Activated naive CD8-positive, alpha-beta T cell treated with anti-CD3 and anti-CD28 coated beads, Interleukin-2, amount 10 ng/mL, durations not matched to agents 7 days and 5 days (primary cell): ENCODE measurements at places on chromosomes 3 and 15.

DNA sequence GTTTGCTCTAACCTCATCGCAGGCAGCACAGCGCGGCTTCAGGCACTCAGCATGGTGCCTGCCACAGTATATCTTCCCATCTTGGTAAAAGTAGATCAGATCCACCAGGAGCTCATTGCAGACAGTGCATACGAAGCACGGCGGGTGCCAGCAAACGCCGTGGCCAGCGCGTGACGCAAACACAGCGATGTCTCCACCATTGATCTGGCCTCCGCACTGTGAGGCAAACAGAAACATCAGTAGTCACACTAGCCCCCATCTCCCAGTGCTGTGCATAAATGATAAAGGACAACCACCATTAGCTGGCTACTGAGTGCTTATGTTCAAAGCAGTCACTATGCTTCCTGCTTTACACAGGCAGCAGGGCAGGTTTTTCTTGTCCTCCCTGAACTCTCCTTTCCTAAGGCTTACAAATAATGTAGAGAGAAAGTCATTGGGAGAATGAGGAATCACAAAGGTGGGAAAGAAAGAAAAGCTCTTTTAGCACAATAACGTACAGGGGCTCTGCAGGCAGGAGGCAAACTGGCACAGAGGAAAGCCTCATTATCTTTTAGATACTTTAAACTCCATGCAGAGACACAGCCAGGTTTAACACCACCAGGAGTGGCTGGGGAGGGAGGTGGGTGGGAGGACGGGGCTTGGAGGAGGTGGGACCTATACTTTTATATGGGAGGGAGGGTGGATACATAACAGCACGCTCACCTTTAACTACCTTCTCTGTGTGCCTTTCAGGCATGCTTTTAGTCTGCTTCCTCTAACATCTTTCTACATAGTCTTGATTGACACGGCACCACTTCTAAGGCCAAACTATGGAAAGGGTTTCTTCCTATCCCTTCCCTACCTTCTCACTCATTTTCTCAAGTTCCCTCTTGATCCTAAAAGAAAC, 67.9 kb downstream of the PRICKLE2 start:
- DNase-seq, result no peak
- H3K27me3 ChIP-seq, result peaks cover 5% of the 10 kb centered on the region
- H3K27ac ChIP-seq, result no peak overlapping the region

GRCh38 chr15:65569728-65570127, 39.5 kb downstream of the HACD3 start:
- H3K27me3 ChIP-seq, result no peaks in the 10 kb centered on the region
- H3K4me1 ChIP-seq, result no peaks in the 10 kb centered on the region
- peaks cover 20% of the 10 kb centered on the region for H3K36me3 ChIP-seq
- no peak for DNase-seq

- H3K36me3 ChIP-seq, result peaks cover 2% of the 10 kb centered on the region
- H3K4me3 ChIP-seq, result no peak overlapping the region
- H3K27ac ChIP-seq, result no peak overlapping the region
Observed at GRCh38 chr15:81074773-81075172, 59.3 kb upstream of the CFAP161 start.

DNA sequence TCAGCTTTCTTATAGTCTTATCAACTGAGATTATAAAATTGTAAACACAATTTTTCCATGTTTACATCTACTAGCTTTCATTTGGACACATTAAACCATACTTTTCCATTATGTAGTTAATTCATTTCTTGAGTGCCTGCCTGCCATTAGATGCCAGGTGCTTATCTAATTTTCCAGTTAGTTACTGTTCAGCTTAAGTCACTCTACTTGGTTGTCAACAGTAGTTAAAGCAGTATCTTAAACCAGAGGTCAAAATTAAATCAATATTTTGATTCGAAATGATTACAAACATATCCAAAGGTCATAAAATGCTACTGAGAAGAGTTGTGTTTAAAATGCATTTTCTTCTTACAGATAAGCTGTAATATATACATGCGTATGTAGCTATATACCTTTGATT, 56.2 kb upstream of the UBP1 start:
- no peak overlapping the region for H3K27ac ChIP-seq
- H3K4me1 ChIP-seq, result no peaks in the 10 kb centered on the region
- no peaks in the 10 kb centered on the region for H3K27me3 ChIP-seq
- no peak for DNase-seq

DNA sequence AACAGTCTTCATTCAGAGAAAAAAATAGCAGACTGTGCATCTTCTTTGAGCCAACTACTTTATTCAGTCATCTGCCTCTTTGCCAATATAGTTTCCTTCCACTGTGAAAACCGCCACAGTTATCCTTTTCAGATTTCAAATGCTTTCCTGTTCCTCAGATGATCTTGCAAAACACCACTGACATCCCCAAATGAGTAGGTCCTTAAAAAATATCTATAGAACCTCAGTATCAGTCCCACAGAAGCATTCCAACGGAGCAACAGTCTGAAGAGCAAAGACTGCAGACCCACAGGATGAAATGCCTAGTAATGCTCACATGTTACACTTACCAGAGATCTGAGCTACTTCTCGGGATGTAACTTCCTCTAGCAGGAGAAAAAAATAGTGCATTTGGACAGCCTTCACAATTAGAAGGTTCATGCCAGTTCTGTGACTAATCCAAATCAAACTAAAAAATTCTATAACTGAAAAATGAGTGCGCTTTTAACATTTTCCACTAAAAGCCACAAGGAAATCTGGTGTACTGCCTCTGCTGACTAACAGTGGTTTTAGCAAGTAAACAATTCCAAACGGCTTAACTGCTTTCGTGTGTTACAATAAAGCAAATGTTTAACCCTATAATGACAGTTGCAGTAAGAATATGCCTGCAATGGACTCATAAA, at the start of gene ANKRD28:
Gene ANKRD28 (minus strand): TSS at position 338 of the 662 bp plus-strand sequence. CDS start 1,458 bp downstream, outside the sequence.
- no peak for DNase-seq
- peaks cover 65% of the 10 kb centered on the region for H3K4me1 ChIP-seq
- H3K27ac ChIP-seq, result peak within 1 kb of the TSS; percentile 80
- H3K4me3 ChIP-seq, result peak within 1 kb of the TSS; percentile 72

DNA sequence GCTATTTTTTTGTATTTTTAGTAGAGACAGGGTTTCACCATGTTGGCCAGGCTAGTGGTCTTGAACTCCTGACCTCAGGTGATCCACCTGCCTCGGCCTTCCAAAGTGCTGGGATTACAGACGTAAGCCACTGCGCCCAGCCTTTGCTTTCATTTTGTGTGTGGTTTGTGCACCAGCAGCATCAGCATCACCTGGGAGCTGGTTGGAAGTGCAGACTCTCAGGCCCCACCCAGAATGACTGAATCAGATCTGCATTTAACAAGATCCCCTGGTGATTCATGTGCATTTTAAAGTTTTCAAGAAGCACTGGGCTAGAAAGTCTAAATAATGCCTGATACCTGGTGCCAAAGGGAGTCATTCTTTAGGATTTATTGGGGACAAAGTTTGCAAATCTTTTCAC, 73.4 kb upstream of the BNIP2 start:
- H3K27me3 ChIP-seq, result no peaks in the 10 kb centered on the region
- DNase-seq, result no peak
- peaks cover 2% of the 10 kb centered on the region for H3K4me1 ChIP-seq
- no peak overlapping the region for H3K27ac ChIP-seq
- H3K36me3 ChIP-seq, result no peaks in the 10 kb centered on the region

DNA sequence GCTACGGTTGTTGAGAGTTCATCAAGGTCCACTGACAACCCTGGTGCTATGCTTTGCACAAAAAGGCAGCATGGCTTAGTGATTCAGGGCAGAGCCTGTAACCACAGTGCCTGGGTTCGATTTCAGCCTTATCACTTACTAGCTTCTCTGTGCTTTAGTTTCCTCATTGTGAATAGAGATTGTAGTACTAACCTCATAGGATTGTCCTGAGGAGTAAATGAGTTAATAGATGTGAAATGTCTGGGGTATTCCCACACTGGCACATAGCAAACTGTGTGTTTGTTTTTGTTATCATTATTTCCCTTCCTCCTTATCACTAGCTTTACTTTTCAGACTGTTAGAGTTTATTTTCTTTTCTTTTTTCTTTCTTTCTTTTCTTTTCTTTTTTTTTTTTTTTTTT, 16.3 kb downstream of the CRTAP start:
- H3K27me3 ChIP-seq, result no peaks in the 10 kb centered on the region
- peaks cover 8% of the 10 kb centered on the region for H3K4me1 ChIP-seq
- H3K4me3 ChIP-seq, result no peak overlapping the region

- no peak for DNase-seq
- H3K27ac ChIP-seq, result no peak overlapping the region
- H3K27me3 ChIP-seq, result peaks cover 7% of the 10 kb centered on the region
- no peaks in the 10 kb centered on the region for H3K36me3 ChIP-seq
- H3K4me3 ChIP-seq, result no peak overlapping the region
Observed at GRCh38 chr15:77860071-77860691, 217.3 kb downstream of the TBC1D2B start.

DNA sequence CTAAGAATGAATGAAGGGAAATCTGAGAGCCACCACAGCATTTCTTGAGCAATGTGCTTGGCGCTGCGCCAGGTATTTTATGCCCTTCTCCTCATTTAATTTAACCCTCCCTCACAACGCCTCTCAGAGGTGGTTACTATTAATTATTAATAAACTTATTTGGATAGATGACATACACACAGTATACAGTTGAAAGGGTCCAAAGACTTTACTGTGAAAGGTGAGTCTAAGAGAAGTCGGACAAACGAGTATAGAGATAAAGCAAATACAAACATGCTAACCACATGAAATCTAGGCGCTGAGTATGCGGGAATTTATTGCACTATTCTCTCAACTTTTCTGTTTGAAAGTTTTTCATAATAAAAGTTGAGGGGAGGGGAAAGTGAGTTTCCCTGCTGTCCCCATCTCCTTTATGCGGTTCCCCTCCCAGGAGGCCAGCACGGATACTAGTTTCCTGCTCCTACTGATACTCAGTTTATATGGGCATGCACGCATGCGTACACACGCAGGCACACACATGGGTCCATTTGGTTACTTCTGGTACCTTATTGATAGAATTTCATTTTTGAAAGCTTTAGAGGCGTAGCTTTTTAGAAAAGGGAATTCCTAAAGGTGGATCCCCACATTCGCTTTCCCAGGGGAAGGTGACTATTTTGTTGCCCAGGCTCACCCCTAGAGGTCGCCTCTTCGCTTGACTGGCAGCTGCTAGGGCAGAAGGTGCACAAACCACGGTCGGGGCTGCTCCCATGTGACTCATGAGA, 28.5 kb upstream of the KCTD6 start:
- H3K27me3 ChIP-seq, result peaks cover 15% of the 10 kb centered on the region
- H3K4me3 ChIP-seq, result peak overlapping the region; percentile 47
- H3K4me1 ChIP-seq, result peaks cover 9% of the 10 kb centered on the region
- no peaks in the 10 kb centered on the region for H3K36me3 ChIP-seq
- H3K27ac ChIP-seq, result no peak overlapping the region

DNA sequence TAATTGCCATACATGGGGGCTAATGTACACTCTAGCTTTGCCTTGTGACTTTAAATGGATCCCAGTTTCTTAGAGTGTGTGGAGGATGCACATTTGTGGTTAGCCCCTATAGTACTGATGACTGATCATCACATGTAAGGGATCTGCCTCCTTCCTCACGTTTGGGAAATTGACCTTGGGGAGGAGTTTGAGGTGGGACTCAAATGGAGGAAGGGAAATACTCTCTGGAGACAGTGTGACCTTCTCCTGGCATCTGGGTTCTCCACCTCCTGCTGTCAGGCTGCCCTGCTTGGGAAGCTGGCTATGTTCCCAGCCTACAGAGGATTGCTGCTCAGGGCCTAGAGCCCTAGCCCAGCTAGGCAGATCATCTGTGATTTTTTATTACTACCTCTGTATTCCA, 48.7 kb downstream of the PPM1L start:
- DNase-seq, result no peak
- H3K4me1 ChIP-seq, result peaks cover 7% of the 10 kb centered on the region
- no peak overlapping the region for H3K27ac ChIP-seq
- H3K4me3 ChIP-seq, result no peak overlapping the region
- H3K27me3 ChIP-seq, result peaks cover 14% of the 10 kb centered on the region

DNA sequence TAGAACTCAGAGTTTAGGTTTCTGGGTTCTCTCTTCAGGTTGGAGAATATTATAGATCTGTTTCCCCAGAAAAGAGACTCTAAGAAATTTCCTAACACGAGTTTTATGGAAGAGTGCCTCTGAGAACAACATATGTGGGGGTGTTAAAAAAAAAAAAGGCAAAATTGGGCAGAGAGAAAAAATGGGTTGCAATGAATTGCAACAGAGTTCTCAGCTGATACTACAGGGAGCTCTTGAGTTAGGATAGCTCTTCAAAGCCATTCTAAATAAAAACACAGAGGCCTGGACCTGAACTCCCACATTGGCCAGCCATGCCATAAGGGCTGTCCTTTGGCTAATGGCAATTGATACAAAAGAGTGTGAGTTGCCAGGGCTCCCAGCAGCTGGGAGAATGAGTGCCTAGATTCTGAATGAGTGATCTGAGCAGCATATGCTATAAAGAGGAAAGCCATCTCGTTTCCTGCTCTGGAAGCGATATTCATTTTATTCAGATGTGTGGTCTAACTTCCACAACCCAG, 20.1 kb upstream of the UBE2E2 start:
- no peak overlapping the region for H3K27ac ChIP-seq
- H3K4me1 ChIP-seq, result no peaks in the 10 kb centered on the region
- no peaks in the 10 kb centered on the region for H3K36me3 ChIP-seq
- no peak overlapping the region for H3K4me3 ChIP-seq

GRCh38 chr3:87225659-87226058, 1.4 kb upstream of the CHMP2B start:
- no peak for DNase-seq
- peaks cover 24% of the 10 kb centered on the region for H3K27me3 ChIP-seq
- no peak overlapping the region for H3K27ac ChIP-seq
- H3K4me1 ChIP-seq, result peaks cover 17% of the 10 kb centered on the region
- H3K36me3 ChIP-seq, result peaks cover 6% of the 10 kb centered on the region
- peak overlapping the region; percentile 56 for H3K4me3 ChIP-seq

- peaks cover 42% of the 10 kb centered on the region for H3K4me1 ChIP-seq
- H3K4me3 ChIP-seq, result no peak overlapping the region
- peaks cover 42% of the 10 kb centered on the region for H3K36me3 ChIP-seq
- no peak overlapping the region for H3K27ac ChIP-seq
Observed at GRCh38 chr3:9784965-9785364, 7.3 kb downstream of the TADA3 start.

DNA sequence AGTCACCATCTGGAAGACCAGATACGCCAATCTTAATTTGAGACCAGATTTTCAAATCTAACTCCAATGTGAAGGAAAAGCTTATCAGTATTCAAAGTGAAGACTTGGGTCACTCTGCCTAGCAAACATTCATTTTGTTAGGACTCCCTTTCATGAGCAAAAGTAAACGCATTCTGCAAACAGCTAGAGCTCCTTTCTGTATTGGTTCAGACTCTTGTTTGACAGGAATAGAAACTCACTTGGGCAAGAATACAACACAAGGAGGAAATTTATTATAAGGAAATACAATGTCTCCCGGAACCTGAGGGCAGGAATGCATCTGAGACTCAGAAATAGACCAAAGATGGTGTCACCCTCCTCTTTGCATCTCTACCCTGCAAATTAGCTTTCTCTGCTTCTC, 558.6 kb downstream of the TAFA4 start:
- H3K36me3 ChIP-seq, result peaks cover 2% of the 10 kb centered on the region
- H3K4me3 ChIP-seq, result no peak overlapping the region
- no peak overlapping the region for H3K27ac ChIP-seq
- no peak for DNase-seq
- no peaks in the 10 kb centered on the region for H3K27me3 ChIP-seq
- H3K4me1 ChIP-seq, result no peaks in the 10 kb centered on the region

- H3K4me1 ChIP-seq, result peaks cover 16% of the 10 kb centered on the region
- no peak for DNase-seq
- peaks cover 16% of the 10 kb centered on the region for H3K36me3 ChIP-seq
- H3K4me3 ChIP-seq, result no peak overlapping the region
- no peak overlapping the region for H3K27ac ChIP-seq
- no peaks in the 10 kb centered on the region for H3K27me3 ChIP-seq
Observed at GRCh38 chr15:89142423-89142822, 54.2 kb downstream of the ABHD2 start.

- peaks cover 44% of the 10 kb centered on the region for H3K27me3 ChIP-seq
- no peak for DNase-seq
- H3K27ac ChIP-seq, result no peak within 1 kb of the TSS
- H3K4me1 ChIP-seq, result no peaks in the 10 kb centered on the region
Observed at GRCh38 chr3:120284747-120285507, at the start of gene GPR156. TSS of gene GPR156 (minus strand) at chr3:120285222. CDS start at chr3:120244098, 41,124 bp downstream.
